ENCODE measurements at places on chromosomes 13 and 19.

DNA sequence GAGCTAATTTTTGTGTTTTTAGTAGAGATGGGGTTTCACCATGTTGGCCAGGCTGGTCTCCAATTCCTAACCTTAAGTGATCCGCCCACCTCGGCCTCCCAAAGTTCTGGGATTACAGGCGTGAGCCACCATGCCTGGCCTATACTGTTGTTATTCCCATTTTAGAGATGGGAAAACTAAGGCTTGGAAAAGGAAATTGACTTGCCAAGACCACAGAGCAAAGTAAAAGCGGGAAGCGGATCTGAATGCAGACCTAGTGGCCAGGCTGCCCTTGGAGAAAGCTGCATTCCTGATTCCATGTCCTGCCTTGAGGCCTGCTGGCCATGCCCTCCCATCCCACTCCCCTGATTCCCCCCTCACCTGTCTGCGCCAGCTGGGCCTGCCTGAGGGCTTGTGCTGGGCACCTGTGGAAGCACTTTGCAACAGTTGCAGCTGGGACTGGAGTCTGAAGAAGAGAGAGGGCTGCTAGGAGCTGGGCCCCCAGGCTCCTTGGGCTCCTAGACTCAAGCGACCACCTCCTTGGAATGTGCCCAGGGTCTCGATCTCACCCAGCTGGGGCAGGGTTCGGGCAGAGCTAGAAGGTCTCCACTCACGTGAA is 5.7 kb downstream of the PALM3 start:
- no peak for DNase-seq

DNA sequence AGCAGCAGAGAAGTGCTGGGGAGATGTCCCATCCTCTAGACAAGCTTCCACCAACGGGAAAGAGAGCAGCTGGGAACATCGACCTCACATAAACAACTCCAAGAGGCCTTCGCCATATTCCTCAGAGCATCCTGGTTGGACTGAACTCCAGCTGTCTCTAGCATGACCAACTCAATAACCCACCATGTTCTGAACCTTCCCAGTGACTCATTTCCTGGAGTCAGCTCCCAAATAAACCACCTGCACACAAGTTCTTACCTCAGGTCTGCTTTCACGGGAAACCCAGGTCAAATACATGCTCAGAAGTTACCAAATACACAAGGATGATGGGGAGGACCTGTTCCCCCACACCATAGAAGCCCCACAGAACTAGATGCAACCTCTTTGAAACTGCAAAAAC is 878.5 kb downstream of the UQCRFS1 start:
- no peak for DNase-seq

- DNase-seq, result no peak
Measured at GRCh38 chr13:38819053-38819452, 132.2 kb downstream of the FREM2 start.

DNA sequence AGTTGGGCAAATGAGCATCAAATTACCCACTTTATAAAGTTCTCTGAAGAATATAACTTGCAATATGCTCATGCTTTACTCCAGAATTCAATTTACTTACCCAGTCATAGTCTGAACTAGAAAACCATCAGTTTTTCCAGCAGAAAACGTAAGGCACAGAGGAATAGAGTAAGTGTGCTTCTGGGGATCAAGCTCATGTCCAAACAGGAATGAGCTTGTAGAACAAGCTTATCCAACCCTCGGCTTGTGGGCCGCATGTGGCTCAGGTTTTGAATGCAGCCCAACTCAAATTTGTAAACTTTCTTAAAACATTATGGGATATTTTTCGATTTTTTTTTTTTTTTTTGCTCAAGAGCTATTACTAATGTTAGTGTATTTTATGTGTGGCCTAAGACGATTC is 308.5 kb upstream of the KLF12 start:
- DNase-seq, result no peak

GRCh38 chr19:50833117-50833801 is at the start of gene KLK15:
TSS of gene KLK15 (minus strand) at chr19:50833574. CDS start at chr19:50831492, 2,082 bp downstream.
- no peak for DNase-seq

DNA sequence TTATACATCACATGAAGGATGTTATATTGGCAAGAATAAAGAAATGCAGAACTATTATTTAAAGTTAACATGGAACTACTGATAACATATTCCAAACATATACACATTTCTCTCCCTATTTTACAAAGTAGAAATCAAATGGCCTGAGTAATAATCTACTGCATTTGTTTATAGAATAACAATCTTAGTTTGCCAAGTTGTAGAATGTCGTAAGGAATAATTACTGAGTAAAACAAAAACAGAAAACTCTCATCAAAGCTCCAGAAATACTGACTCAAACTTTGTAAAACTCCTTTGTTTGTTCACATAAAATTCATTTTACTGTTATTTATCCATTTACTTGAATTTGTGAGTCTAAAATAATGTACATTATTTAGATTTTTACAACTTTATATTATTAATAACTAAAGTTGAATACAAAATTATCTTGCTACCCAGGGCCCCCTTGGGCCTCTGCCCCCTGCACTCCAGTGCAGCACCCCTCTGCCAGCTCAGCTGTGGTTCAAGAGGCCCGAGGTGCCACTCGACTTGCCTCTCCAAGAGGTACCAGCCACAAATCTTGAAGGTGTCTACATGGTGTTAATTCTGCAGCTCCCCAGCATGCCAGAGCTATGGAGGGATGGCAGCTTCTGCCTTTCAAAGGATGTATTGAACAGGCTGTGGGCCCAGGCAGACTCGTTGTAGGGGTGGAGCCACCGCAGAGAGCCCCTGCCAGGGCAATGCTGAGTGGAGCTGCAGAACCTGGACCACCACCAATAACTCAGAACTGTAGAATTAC is 2819.7 kb downstream of the PCDH9 start:
- no peak for DNase-seq

- no peak for DNase-seq
Measured at GRCh38 chr19:30026933-30027332, 84.9 kb downstream of the URI1 start.

GRCh38 chr19:7224209-7224686 is 70.0 kb downstream of the INSR start:
- no peak for DNase-seq

DNA sequence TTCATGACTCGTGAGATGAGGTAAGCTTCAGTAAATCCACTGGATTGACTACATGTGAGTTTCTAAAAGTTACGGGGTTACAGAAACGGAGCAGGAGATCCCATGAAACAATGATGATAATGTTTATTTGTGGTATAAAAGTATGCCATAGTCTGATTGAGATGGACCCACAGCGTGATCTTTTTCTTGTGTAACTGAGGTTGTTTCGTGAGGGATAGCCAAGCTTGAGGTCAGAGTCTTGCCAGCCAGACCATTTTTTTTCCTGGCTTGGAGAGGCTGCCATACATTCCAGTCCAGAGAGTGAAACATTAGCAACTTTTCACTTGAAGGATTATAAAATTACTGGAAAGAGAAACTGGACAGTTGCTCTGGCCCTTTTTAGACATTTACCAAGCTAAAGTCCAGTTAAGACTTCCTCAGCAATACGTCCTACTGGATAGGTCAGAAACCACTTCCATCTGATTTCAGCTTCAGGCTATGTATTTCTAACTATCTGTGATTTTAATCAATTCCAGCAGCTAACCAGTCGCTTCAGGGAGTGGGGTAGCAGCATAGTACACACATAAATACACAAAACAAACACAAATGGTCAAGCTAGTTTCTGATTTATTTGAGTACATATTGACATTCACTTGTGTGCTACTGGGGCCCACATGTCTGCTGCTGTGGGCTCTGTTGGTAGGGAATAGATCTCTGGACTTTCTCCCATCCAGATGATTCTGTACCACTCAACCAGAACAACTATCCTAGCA is 194.6 kb downstream of the POSTN start:
- no peak for DNase-seq

- DNase-seq, result no peak
Measured at GRCh38 chr13:98979012-98979660, 1.3 kb upstream of the DOCK9 start.

- DNase-seq, result no peak
Measured at GRCh38 chr19:10111405-10111811, at the start of gene P2RY11. TSS of gene P2RY11 (plus strand) at chr19:10111693. CDS start at chr19:10111722, 29 bp downstream.

DNA sequence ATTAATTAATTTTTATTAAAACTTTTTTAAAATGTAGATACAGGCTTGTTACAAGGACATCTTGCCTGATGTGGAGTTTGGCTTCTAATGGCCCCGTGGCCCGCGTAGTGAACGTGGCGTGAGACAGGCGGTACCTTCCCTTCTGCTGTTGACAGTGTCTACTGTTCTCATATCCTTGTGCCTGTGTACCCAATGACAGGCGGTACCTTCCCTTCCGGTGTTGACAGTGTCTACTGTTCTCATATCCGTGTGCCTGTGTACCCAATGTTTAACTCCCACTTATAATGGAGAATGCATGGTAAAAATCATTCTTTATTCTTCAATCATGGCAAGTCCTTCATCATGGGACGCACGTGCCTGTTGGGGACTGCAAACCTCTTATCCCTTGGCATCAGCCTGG is 79.1 kb upstream of the ZNF835 start:
- DNase-seq, result no peak

- no peak for DNase-seq
Measured at GRCh38 chr19:10412257-10412977, 7.9 kb upstream of the PDE4A start.

DNA sequence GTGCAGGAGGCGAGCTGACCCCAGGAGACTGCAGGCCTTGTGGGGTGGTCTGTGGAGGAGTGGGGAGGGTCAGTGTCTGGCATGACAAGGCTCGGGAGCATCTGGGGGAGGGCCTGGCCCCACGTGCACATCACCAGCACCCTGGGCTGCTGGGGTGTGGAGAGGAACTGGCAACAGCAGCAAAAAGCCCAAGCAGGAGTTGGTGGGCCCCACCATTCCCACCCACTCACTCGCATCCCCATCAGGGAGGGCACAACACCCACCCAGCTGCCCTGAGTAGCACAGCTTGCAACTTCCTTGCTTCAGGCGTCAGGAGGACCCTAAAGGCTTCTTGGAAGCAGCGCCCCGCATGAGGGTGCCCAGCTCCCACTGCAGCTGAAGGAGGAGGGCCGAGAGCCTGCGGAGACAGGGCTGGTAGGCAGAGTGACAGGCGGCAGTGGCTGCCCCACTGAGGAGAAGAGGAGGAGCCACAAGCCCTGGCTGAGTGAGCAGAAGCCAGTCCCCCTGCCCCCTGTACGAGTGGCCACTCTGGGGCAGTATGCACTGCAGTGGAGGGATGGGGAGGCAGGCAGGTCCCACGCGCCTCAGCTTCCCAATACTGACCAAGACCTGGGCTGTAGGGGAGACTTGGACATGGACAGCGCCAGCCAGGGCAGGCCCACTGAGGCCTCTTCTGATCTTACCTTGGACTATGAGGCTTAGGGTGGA is 26.5 kb downstream of the ELL start:
- DNase-seq, result no peak

GRCh38 chr19:3162418-3163229 is 15.9 kb upstream of the S1PR4 start:
- DNase-seq, result no peak

DNA sequence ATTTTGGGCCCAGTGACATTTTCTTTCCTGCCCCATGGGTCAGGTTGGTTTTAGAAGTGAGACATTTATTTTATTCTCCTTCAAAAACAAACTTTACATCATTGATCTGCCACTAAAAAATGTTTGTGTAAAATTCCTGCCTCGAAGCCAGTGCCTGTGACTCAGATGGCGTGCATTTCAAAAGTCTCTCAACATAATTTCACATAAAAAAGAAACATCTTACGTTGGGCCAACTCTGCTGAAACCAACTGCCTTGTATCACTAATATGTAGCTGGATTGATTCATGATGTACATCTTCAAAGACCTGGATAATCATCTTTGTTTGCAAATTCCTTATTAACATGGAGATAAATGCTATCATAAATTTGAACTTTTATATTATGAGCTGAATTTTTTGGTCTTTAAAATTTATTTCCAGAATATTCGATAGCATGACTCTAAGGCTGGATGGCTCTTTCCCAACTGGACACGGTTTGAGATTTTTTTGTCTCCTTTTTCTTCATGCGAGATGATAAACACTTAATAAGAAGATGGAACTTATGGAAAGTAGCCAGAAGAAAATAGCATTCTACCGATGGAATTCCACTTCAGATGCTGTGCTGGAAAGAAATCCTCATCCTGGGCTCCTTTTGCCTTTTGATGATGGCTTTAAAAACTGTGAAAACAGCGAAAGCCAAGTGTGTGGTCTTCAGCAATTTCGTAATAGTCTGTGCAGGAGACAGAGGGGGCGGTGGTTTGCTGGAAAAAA is 420.5 kb downstream of the FGF9 start:
- no peak for DNase-seq

DNA sequence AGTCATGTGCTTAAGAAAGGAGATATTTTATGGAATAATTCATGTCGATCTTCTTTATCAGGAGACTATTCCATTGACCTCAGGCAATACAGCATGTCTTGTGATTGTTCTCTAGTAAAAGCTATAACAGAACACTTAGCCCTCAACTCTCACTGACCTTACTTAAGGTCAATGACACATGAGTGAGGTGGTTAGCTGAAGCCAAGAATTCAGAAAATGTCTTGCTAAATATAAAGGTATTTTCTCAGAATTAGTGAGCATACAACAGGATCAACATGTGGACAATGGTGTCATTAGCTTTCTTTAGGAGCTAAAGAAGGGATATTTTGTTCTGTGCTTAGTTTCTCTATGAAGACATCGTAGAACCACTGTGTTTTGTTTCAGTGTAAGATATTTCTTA is 1730.4 kb upstream of the SLC10A2 start:
- DNase-seq, result no peak

DNA sequence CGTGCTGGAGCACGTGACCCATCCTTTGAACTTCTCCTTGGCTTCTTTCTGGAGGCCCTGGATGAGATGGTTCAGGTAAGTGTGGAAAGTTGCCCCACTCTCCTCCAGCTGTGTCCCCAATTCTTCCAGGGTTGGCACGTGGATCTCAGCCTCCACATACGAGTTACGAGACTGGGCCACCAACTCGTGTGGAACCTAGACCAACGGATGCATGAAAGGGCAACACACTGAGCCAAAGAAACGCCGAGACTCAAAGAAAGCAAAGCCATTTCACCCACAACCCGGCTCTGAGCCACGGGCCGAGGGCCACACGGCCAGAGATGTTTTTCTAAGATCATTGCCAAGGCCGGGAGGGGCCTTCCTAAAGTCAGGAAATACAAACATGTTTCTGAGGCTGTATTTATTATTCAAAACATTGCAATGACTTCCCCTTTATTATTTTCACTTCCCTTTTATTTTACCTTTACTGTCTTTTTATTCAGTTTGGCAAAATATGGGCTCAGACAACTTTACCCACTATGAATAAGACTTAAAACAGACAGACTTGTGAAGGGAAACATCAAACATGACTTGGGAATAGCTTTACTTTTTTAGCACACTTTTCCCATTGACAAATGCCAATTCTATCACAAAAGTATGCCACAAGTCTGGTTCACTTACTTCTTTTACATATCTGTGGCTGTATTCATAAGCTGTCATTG is 94.6 kb downstream of the KL start:
- DNase-seq, result no peak

GRCh38 chr19:46915386-46915785 is 54.6 kb downstream of the ARHGAP35 start:
- DNase-seq, result no peak

DNA sequence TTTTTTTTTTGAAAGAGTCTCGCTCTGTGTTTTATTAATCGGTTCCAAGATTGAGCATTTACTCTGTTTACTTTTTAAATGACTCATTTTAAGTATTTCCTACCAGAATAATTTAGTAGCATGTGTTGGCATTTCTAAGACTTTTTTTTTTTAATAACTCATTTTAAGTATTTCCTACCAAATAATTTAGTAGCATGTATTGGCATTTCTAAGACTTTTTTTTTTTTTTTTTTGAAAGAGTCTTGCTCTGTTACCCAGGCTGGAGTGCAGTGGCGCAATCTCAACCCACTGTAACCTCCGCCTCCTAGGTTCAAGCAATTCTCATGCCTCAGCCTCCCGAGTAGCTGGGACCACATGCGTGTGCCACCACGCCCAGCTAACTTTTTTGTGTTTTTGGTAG is 13.1 kb downstream of the SETDB2 start:
- no peak for DNase-seq
